ENCODE measurements at places on chromosomes 4 and X. TPM values are rescaled to one million over a fixed set of nuclear protein-coding genes. Genes with fewer than 3 reads are reported as not detected.

- no peak for DNase-seq
Observed at GRCh38 chr4:65302145-65302544, 368.1 kb downstream of the EPHA5 start.

DNA sequence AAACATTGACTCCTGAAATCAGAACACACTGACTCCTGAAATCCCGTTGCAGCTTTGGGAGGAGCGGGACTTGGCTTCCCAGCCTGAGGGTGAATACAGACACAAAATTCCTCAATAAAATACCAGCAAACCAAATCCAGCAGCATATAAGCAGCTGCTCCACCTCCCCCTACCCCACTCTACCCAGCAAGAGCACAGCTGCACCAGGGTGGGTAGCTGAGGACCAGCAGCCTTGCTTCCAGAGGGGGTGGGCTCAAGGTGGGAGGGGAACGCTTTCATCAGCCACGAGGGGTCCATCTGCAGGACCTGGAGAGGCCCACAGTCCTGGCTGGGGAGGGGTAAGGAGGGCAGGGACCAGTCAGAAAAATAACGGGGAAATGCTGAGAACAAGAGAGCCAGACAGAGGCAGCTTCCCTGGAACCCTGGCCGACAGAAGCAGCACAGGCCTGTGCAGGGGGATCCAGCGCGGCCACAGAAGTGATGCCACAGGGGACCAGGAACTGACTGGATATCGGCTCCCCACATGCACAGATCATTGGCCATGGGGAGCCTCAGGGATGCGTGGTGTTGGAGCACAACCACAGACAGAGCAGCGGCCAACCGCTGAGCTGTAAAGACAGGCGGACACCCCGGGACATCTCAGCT lies 49.8 kb downstream of the FGFRL1 start:
- DNase-seq: no peak

DNA sequence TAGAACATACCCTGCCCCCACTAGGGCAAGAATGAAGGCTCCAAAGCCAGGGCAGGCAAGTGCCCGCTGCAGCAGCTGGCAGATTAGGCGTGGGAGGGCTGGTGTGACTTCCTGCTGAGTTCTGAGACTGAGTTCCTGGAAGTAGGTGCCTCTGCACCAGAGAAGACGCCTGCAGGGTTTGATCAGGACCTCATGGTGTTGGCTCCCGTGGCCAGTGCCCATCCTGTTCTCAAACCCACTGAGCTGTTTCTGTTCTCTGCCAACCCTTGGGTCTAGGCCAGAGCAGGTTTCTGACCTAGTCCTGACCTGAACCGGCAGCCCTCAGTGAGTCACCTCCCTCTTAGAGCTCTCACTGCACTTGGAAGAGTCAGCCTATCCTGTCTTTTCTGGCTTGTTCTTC lies 220.7 kb downstream of the HS6ST2 start:
- DNase-seq: no peak

DNA sequence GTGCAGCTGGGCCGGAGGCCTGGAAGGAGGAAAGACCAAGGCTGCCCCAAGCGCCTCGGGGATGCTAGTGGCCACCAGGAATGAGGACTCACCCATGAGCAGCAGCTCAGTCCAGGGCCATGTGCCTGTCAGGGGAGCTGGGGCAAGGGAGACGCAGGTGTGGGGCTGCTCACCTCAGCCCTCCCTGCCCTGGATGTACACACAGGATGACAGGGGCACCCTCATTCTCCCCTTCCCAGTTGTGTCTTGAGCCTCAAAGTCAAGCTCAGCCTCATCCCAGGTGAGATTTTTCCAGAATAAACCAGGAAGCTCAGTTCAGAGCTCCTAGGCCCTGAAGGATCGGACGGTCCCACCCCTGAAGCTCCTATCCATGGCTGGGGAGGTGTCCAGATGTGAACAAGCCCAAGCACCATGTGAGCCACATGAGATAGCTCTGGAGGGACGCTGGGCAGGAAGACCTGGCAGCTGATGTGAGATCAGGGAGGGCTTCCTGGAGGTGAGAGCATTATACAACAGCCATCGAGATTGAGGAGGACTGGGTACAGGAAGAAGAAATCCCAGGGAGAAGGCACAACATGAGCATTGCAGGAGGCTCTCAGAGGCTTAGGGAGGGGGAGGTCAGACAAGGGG lies 23.0 kb downstream of the HTRA3 start:
- DNase-seq: no peak

DNA sequence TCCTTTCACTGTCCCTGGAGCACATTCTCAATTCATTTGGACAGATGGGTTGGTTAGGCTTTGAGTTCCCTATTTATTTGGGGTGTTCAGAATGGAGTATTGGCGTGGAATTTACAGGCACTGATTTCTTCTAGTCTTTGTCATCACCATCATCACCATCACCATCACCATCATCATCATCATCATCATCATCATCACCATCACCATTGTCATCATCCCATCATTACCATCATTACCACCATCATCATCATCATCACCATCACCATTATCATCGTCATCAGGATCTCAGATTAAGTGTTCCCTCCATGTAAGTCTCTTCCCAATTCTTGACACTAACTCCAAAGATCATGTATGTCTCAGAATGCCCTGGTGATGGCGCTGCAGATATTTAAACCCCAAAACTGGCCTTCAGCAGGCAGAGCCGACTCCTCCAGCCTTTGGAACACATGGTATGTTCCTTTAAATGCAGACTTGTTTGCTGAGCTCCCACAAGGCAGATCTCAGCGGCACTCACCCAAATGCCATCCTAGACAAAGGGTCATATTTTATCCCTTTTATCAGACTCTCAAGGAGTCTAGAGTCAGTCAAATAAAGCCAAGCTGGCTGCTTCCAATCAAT lies 19.8 kb upstream of the FAM9A start:
- peak; percentile 3 for DNase-seq

GRCh38 chrX:128007882-128008281 lies 44.3 kb downstream of the ACTRT1 start:
- no peak for DNase-seq

- DNase-seq: no peak
Observed at GRCh38 chr4:18934197-18934596, 912.6 kb upstream of the LCORL start.

MAML3 gene
- total RNA-seq: 16.8 TPM

DNA sequence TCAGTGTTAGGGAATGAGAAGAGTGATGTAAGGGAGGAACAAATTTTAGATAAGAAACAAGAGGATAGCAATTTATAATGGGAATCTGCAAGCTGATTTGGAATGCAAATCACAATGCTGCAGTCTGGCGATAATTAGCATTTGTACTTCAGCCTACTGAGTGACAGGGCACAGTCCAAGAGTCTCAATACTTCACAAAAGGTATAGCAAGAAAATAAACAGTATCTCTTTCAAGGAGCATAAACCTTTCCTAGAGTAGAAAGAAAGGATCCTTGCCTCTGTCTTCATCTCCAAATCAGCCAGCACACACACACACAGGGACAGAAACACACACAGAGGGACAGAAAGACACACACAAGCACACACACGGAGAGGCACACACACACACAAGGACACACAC lies 1.1 kb upstream of the GPM6A start:
- DNase-seq: no peak

SEC24D gene
- 25.9 TPM for total RNA-seq

OCRL gene
- total RNA-seq: 17.9 TPM

CCNG2 gene
- 62.8 TPM for total RNA-seq

DNA sequence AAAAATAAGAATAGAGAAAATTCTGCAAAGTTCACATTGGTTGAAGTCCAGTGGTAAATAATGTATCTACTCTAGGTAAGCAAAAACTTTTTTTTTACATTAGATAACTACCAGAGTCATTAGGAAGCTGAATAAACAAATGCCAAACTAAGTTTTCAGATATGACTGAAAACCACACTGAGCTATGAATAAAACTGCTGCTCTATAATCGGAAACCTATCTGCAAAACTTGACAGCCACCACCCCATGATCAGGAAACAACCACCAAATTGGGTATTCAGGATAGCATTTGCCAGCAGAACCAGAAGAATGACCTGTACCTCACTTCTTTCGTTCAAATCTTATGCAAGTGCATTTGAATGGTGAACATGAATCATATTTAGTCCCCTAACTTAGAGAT lies 173.0 kb upstream of the TET2 start:
- no peak for DNase-seq

NOX1 gene
- 53.3 TPM for total RNA-seq

Measured in stomach (tissue), 19 donors.